Skeletal muscle cell (primary cell): ENCODE measurements at places on chromosomes 6 and 20.
A peak's percentile ranks its signal among the peaks of the same experiment; 100 is the strongest.

GRCh38 chr6:142648036-142648451 is 296.9 kb downstream of the HIVEP2 start:
- DNase-seq, result no peak

GRCh38 chr20:10093087-10093591 is 58.4 kb downstream of the ANKEF1 start:
- peak; percentile 25 for DNase-seq

DNA sequence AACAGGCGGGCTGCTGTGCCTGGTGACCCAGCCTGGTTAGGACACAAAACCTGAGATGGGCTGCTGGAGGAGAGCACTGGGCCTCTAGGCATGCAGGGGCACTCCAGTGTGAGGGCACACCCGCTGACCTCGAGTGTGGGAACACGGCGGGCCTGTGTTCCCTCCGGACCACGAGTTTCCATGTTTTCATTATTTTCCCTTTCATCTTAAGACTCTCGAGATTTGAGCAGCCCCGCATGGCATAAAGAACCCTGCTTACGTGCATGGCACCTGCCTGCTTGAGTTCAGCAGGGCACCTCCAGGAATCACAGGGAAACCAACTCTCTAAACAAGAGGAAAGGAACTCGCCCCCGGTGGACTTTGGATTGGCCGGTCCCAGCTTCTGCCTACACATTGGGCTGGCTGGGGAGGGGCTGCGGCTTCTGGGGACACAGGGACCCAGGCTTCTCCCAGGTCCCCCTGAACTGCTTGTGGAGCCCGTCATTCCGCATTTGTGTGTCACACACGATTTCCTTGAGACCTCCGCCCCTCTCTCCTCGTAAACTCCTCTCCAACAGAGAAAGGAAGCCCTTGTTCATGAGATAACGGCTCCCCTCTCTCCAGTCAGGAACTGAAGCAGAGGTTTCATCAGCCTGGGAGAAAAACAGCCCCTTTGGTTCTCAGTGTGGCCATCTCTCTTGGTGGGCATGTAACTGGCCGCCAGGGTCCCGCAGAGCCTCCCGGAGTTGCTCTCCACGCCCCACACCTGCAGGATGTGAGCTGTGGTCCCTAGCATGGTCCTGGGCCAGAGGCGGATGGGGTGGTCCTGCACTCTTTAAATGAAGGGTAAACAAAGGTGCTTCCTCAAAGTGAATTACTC is 181.8 kb downstream of the TTLL2 start:
- DNase-seq, result no peak

DNA sequence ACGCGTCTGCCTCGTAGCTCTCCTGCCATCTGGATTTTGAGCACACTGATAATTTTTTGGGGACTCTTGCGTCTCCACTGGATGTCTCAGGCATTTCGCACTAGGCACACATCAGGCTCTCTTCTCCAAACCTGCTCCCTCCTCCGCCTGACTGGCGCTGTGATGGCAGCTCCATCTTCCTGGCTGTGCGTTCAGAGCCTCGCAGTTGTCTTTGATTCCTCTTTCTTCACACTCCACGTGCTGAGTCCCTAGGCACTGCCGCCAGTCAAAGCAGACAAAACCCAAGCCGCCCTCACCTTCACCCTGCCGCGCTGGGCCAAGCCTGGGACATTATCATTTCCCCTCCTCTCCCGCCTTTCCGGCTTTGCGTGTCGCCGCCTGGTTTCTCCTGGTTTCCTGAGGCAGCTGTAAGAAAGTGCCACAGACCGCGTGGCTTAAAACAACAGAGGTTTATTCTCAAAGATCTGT is 778 bp downstream of the PSMG4 start:
- no peak for DNase-seq

GRCh38 chr20:12577213-12577612 is 431.6 kb upstream of the SPTLC3 start:
- no peak for DNase-seq

DNA sequence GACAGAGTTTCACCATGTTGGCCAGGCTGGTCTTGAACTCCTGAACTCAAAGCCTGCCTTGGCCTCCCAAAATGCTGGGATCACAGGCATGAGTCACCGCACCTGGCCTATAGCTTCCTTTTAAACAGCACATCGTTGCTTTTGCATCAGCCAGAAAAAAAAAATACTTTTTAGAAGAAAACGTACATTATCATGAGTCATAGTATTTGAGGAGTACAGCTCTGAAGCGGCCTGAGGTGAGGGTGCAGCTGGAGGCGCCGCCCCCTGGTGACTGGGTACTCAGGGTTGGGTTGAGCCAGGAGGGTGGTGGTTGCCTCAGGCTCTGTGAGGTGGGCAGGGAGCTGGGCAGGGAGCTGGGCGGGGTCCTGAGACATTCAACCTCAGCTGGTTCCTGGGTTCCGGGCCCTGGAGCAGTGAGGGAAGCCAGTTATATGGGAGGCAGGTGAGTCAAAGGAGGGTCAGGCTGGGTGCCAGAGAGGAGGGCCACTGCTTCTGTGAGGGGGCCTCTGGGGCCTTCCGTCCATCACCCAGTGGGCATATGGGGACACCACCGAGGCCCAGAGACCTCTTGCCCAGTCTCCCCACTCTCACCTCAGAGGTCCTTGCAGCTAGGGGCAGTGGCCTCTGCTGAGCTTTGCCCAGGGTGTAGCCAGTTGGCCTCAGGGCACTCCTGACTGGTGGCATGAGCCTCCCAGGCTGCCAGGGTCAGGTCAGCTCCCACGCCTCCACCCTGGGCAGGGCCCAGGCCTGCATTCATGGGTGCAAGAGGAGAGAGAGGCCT is 11.7 kb upstream of the ID1 start:
- DNase-seq, result peak; percentile 73

DNA sequence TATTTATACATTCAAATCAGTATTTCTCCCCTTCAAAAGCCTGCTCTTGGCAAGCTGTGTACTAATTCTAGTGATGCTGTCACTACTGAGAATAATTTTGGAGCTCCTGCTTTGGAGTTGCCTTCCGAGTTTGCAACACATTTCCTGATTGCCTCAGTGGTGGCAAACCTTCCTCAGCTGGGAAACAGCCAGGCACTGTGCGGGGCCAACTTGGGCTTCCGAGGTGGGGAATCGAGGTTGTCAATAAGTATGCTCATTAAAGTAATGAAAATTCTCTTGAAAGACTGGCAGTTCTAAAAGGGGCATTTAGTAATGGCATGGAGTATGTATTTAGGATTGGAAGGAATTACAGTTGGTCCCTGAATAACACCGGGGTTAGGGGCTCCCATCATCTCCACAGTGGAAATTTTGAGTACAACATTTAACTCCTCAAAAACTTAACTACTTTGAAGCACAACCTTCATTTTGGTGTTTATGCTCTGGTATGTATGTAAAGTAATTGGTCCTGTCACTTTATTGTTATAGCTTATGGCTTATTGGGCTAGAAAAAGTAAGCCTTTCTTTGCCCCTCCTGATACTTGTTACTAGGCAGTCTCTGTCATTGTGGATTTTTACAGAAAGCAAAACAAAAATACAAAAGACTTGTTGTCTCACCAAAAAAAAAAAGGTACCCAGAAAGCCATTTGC is 2.7 kb downstream of the PAQR8 start:
- DNase-seq, result no peak

GRCh38 chr6:81105998-81106397 is 646.5 kb downstream of the TENT5A start:
- no peak for DNase-seq

DNA sequence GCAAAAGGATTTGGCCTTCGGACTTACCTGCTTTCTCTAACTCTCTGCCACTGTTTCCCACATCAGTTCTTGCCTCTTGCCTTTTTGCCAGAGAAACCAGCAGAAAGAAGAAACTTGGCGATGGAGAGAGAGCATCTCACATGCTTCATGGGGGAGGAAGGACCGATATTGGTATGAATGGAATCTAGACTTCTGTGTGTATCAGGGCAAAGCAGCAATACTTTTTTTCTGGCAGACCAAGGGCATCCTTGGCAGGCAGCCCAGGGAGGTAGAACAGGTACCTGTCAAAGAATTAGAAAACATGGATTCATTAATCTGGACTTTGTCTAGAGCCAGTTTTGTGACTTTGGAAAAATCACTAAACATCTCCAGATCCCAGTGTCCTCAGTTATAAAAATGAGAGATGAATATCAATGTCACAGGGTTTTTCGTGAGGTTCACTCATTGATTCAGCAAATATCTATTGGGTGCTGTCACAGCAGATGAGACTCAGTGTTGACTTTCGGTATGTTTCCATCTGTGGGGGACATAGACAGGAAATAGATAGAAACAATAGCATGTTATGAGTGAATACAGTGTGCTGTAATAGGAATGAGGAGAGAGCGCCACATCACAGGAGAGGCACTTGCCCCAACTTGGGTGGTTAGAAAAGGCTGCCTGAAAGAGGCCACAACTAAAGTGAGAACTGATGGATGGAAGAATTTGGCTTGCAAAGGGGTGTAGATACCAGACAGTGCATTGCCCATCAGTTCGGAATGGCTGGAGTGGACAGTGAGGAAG is 114.1 kb downstream of the CD83 start:
- no peak for DNase-seq

DNA sequence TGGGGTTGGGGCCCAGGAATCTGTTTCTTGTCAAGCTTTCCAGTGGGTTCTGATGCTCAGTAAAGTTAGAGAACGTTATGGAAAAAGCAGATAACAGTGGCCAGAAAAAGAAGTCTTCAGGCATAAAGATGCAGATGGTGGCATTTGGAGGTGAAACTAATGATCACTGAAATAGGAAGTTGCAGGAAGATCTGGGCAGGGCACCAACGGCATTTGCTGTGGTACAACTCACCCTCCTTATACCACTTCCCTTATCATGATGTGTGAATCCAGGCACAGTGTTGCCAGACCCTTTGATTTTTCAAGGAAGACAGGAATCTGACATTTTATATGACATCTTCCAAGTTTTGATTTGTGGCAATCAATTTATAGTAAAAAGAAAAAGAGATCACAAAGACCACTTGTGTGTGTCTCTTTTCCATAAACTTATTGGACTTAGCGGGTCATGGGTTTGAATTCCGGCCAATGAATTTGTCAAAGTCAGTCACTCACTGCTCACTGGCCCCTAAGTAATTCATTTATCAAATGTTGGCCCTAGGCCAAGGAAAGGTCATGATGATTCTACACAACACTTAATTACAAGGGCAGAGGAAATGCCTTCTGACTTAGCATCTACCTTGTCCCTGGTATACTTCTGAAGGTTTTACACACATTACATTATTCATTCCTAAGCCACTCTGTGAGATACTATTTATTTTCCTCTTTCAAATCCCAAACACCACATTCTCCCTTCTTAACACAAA is 37.6 kb downstream of the LAMP5 start:
- no peak for DNase-seq

DNA sequence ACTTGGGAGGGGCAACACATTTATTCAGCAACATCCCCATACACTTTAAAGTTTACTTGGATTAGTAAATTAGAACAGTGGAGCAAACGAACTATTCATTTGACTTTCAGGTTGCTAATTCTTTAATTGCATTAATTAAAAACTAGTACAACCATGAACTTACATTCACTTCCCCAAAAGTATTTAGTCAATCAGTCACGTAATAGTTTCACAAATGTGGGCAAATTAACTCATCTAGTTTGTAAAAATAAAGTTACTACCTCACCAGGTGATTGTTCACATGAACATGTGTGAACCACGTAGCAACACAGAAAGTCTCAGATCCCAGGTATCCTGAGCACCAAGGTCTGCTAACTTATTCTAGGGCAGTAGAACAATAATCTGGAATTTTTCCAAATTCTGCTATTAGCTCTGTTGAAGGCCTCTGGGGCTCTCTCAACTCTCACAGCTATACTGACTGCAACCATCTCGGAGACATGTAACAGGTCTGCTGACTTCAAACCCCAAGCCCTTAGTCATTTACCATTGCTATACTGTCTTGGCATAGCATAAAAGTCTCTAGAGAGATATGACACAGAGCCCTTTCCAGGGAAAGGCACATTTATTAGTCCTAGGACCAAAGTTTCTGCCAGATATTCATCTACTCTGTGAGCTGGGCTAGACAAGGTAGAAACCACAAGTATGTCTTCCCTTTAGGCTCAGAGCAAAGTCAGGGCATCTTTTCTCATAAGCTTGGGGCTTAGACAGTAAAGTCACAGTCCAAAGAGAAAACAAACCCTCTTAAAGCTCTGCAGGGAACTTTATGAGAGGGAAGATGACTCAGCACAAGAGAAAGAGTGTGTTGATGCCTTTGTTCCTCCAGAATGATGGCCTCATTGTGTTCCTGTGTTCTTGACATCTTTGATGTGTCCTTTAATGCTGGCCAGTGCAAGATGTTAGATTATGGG is 50.9 kb upstream of the CCDC28A start:
- peak; percentile 79 for DNase-seq

DNA sequence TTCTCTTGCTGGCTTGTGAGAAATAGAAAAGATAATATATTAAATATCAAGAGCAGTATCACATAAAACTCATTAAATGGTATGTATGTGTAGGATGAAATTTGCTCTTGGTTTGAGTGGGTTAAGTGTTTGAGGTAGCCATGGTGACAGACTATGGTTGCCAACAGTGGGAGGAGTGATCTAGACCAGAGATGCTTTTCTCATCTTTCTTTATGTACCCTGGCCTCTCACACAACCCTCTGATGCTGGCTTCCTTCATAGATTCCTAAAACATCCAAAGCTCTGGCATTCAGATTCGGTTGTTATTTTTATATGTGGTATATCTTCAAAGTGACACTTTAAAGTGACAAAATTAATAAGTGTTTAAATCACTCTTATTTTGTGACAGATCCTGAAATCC is 9.0 kb upstream of the MLIP start:
- DNase-seq, result no peak

- DNase-seq, result peak; percentile 63
Measured at GRCh38 chr6:55694148-55694547, 115.2 kb upstream of the HMGCLL1 start.

- DNase-seq, result no peak
Measured at GRCh38 chr20:20677186-20677585, 35.3 kb downstream of the RALGAPA2 start.

DNA sequence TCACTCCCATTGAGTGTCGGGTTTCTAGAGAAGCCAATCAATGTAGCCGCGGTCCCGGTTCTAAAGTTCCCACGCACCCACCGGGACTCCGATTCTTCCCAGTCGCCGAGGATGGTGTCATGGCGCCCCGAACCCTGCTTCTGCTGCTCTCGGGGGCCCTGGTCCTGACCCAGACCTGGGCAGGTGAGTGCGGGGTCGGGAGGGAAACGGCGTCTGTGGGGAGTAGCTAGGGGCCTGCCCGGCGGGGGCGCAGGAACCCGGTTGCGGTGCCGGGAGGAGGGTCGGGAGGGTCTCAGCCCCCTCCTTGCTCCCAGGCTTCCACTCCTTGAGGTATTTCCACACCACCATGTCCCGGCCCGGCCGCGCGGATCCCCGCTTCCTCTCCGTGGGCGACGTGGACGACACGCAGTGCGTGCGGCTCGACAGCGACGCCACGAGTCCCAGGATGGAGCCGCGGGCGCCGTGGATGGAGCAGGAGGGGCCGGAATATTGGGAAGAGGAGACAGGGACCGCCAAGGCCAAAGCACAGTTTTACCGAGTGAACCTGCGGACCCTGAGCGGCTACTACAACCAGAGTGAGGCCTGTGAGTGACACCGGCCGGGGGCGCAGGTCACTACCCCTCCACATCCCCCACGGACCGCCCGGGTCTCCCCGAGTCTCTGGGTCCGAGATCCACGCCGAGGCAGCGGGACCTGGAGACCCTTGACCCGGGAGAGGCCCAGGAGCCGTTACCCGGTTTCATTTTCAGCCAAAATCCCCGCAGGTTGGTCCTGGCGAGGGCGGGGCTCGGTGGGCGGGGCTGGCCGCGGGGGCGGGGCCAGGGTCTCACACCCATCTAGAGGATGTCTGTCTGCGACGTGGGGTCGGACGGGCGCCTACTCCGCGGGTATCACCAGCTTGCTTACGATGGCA is 35.2 kb upstream of the HLA-G start:
- no peak for DNase-seq

GRCh38 chr6:136037876-136038460 is 186.5 kb downstream of the PDE7B start:
- no peak for DNase-seq

GRCh38 chr6:115592025-115592424 is 468.7 kb downstream of the FRK start:
- no peak for DNase-seq
